ENCODE measurements at places on chromosomes 5 and 9. TPM values are rescaled to one million over a fixed set of nuclear protein-coding genes. Genes with fewer than 3 reads are reported as not detected.

PBX3 gene
- 11.9 TPM for total RNA-seq

PPP3R2 gene
- total RNA-seq = not detected

STPG3 gene
- total RNA-seq = not detected

DNA sequence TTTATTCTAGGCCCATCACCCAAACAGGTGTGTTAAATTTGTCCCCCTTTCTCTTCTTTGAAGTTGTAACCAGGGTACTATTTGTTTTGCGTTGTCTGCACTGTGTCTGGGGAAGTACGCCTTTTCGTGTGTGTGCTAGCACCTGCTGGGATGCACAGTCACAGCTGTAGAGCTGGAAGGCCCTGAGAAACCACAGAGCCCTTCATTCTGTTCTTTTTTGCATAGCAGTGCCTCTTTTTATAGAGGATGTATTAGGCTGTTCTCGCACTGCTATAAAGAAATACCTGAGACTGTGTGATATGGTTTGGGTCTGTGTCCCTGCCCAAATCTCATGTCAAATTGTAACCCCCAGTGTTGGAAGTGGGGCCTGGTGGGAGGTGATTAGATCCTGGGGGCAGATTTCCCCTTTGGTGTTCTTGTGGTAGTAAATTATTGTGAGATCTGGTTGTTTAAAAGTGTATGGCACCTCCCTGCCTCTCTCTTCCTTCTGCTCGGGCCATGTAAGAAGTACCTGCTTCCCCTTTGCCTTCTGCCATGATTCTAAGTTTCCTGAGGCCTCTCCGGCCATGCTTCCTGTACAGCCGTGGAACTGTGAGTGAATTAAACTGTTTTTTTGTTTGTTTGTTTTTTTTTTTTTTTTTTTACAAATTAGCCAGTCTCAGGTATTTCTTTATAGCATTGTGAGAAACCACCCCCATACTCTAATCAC lies 14.0 kb downstream of the SEC61B start:
- DNase-seq = peak; percentile 52

- no peak for DNase-seq
These were observed 28.4 kb downstream of the PCDHGC5 start for GRCh38 chr5:141517312-141517711.

DNA sequence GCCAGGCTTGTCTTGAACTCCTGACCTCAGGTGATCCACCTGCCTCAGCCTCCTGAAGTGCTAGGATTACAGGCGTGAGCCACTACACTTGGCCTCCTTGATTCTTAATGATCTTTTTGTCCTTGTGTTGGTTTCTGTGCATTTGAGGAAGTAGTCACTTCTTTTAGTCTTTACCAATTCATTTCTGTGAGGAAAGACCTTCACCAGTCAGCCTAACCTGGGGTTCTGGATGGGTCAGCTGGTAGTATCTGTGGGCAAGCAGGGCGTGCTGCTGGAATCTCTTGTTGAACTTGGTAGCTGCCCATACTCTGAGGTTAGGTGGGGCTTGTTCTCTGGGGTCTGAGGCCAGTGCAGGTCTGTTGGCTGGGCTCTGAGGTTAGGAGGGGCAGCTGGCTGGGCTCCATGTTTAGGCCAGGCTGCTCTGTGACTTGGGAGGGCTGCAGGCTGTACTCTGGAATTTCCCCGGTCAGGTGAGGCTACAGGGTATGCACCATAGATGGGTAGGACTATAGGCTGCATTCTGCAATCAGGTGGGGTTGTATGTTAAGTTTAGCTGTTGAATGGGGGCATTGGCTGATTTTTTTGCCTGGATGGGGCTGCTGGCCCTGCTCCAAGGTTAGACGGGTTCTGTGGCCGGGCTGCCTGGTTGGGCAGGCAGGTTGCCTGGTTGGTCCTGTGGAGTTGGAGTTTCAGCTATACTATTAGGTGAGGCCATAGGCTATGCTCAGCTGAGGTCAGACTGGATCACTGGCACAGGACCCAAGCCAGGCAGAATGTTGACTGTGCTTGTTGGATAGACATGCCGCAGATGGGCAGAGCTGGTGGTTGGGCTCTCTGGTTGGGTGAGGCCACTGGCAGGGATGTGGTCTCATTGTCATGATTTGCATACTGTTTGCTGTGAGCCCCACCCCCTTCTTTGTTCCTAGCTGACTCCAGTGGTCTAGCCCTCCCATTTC lies 19.2 kb downstream of the UBAP1 start:
- DNase-seq = no peak

DNA sequence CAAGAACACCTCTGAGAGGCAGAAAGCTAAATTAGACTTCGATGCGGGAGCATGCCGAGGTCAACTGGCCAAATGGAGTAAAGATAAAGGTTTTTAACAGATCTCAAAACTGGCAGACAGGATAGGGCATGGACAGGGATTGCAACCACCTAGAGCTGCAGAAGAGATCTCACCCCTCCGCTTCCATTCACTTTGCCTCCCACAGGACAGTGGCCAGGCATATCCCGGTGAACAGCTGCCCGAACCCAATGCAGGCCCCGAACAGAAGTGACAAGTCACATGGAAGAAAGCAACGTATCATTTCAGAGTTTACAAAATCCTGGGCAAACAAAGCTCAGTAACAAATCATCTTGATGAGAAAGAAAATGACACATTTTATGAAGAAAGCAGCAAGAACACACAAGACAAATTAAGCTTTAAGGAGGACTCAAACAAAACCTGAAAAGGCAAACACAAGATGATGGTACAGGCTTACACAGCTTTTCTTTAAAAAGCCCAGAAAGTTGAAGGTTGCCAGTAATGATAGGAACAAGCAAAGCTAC lies 18.4 kb downstream of the RNF130 start:
- no peak for DNase-seq

DNA sequence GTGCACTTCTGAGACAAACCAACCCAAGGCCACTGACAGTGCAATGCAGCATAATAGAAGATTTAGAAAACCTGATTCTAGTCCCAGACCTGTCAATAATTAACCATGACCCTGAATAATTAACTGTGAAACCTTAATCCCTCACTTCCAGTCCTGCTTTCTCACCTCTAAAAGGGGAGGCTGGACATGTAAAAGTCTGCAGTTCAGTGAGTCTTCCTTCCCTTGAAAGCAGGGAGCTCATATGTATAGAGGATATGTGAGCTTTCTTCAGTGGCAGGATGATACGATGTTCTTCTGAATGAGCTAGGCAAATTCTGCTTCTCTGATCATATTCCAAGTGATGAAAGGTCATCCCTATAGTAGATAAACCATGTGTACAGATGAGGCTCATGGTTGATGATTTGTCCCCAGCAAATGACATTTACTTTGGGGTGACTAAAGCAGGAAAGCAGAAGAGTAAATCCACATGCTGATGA lies 2.9 kb downstream of the KCNV2 start:
- no peak for DNase-seq

GRCh38 chr5:159083548-159084452 lies 15.9 kb downstream of the EBF1 start:
- DNase-seq = no peak

Measured in activated CD4-positive, alpha-beta memory T cell treated with anti-CD3 and anti-CD28 coated beads for 36 hours (primary cell).